Activated naive CD4-positive, alpha-beta T cell treated with anti-CD3 and anti-CD28 coated beads, Interleukin-2, amount 50 U/mL, for 16 hours (primary cell): ENCODE measurements at places on chromosomes 5 and 9.

DNA sequence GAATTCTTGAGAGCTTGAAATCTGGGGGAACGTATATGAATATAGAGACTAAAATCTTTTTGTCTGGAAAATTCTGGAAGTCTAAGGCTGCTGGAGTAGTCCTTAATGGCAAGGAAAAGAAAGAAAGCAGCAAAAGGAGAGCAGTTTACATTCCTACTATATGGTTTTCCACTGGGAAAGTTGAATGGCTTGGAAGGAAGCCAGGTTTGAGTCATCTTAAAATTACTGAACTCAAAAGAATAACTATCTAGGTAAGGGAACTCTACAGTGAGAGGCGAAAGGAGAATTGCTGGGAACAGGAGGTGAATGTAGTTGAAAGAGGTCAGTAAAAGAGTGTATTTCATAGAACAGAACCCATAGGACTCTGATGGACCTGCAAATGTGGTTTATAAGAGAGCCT is 258.1 kb upstream of the EDIL3 start:
- no peak for DNase-seq

DNA sequence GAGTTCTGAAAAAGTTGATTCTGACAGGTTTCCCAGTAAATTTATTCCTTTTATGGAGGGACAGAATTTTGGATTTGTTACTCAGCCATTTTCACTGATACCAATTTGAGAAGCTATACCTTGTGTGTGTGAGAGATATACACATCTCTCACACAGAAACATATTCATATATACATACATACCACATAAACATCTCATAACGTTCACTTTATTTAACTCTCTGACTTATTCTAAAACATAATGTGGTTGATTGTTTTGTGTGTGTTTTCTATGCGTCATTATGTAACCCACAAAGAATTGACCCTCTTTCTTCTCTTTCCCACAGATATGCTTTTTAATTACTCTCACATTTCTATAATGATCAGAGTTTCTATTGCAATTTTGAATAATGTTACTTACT is 570.8 kb upstream of the TLE4 start:
- DNase-seq: no peak

DNA sequence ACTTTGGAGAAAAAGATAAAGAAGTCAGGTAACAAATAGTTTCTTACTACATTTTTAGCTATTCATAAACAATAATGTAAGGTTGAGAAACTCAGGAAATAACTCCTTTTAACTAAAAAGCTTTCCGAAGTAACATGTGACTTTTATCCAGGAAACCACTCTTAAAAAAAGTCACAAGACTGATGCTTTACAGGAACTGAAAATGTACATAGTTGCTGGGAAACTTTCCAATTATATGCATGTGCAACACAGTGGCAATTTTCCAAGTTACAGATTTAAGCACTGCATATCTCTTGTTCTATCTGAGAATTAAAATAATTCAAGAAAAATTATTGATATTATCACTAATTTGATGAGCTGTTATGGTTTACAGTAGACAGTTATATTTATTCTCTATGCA is 105.2 kb downstream of the CDH10 start:
- no peak for DNase-seq

DNA sequence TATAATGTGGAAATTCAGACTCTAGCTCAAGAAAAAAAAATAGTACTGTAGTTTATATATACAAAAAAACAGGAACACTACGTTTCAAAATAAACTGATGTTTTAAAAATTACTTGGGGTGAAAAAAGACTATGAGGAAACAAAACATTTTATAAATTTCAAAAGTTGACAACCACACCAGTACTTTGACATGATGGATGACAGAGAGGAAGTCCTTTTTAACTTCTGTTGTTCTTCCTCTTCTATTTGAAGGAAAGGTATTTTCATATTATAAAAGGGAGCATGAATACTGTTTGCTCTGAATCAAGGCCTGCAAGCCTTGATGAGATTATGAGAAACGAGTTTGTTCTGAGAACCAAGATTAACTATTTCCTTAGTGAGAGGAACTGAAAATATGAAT is 456.9 kb downstream of the TAF11L14 start:
- no peak for DNase-seq

GRCh38 chr9:133160742-133161546 is 2.8 kb downstream of the GBGT1 start:
- peak; percentile 32 for DNase-seq

DNA sequence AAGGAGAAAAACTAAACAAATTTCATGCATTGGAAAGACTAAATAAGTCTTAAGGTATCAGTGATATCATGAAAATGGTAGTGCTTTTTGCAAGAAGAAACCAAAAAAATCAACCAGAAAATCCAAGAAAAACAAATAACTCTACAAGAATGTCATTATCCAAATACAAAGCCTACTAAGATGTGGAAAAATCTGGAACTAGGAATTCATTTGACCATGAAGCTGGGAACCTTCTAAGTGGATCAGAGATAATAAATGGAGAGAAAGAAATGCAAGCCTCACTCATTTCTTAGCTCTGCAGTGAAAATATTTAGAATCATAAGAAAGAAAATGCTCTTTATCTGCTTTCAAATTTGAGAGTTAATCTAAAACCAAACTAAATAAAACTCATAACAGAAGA is 51.3 kb downstream of the RASEF start:
- no peak for DNase-seq

GRCh38 chr9:4732890-4733289 is 8.1 kb downstream of the AK3 start:
- no peak for DNase-seq

DNA sequence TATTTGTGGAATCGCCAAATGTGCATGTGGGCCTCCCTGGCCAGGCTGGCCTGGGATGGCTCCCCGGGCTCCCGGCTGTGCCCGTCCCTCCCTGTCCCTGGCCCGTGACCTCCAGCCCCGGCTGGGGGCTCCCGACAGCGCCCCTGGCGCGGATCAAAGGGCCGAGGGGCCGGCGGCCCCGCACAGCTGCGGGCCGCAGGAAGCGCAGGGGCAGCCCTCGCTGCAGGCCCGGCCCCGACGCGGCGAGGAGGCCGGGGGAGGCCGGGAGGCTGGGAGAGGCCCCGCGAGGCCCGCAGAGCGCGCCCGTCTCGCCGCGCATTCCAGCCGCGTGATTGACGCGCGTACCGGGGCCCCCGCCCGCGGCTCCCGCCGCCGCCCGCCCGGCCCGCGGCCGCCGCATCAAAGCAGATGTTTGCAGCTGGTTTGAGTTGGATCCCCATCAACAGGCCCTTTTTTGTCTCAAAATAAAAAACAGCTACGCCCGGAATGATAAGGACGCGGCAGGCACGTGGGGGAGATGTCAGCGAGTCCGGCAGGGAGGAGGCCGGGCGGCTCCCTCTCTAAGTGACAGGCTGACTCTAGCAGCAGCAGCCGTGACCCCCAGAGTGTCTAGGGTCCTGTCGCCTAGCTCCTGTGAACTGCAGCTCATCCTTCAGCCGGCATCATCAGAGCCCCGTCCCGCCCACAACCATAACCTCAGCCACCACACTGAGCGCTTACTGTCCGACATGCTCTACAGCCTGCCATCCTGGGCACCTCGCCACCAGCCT is 69.4 kb downstream of the LMX1B start:
- no peak for DNase-seq
